ENCODE measurements at places on chromosomes 3 and 15.

GRCh38 chr3:56591262-56591661, 34.3 kb downstream of the CCDC66 start:
- no peak for DNase-seq

- peak; percentile 28 for DNase-seq
Observed at GRCh38 chr3:136353461-136353860, 103.3 kb downstream of the PCCB start.

DNA sequence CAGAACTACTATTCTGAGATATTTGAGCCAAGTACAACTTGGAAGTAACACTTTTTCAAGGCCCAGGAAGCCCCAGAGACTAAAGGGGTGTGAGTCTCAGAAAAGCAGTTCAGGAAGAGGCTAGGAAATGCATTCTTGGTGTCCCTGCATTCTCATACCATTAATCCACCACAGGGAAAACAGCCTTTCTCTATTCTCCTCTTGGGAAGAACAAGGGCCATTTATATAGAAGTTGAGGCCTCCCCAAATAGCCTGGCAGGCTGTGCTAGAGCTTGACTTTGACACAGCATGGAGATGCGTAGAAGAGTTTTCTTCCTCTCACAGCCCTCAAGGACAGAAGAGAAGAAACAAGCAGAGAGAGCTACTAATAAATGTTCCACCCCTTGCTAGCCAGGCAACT, 5.5 kb upstream of the NR2C2 start:
- no peak for DNase-seq

DNA sequence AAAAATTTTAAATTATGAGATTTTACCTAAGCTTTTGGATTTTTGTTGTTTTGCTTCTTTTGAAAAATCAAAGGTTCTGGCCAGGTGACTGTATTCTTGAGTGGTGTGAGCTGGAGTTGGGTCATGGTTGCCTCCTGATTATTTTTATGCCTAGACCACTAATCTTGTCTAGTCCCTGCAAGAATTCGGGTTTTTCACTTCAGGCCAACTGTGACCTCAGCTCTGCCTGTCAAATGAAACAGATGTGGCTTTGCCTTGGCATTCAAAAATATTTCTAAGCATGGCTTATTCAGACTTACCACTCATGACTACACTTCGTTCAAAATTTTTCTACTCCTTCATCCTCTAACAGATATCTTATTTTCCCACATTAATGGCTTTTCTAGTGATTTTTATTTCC, 25.4 kb upstream of the CDV3 start:
- DNase-seq, result no peak

GRCh38 chr3:133880287-133880686, 15.4 kb downstream of the RAB6B start:
- peak; percentile 67 for DNase-seq

DNA sequence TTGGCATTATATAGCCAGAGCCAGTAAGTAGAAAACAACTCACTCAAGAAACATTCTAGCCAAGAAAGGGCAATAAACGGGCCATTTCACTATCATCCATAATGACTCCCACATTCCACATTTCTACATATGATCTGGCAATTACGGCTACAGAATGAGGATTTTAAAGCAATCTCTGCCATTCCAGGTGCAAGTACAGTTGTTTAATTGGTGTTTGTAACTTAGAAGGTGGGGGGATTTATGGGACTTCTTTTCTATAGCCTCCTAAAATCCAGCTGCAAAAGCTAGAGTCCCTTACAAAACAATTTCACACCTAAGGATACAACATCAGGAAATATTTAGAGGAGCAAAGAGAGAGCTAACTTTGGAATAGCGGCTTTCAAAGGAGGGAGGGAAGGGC, 295.4 kb upstream of the RORA start:
- no peak for DNase-seq

Data from activated CD4-positive, alpha-beta memory T cell treated with anti-CD3 and anti-CD28 coated beads for 36 hours (primary cell).